Suppressor macrophage (primary cell): ENCODE measurements at places on chromosomes 3 and 15.

DNA sequence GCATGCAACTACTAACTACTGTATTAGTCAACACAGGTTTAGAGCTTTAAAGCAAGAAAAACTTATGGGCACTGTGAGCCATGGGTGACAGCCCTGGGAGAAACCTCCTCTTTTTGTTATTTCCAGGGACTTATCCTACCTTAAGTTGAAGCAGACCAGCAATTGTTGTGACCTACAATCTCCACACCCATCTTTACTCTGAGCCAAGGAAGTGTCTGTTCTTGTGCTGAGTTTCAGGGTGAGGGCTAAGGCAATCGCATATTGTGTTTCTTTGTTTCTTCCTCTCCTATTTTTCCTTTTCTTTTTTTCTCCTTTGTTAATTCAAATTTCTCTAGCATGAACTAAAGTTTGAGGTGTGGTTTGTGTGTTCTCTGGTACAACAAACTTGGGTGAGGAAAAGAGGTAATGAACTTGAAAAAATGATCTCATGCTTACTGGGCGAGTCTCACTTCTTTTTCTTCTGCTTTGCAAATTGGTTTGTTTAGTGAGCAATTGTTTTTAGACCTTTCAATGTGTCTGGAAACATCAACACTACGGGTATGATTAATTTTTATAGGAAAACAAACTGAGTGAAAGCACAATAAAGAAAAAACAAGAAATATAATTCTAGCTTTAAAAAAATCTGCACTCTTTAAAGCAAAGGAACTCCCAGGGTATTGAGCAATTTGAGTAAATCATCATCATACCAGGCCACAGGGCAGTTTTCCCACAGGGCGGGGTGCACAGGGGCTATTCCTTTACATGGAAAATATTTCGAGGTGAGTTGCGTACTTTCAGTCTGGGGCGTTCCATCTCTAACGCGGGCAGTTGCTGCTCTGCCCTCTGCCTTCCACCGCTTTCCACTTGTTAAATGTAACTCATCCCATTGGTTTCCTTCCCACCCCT lies 2.7 kb downstream of the UPK1B start:
- DNase-seq: no peak

- no peak for DNase-seq
Measured at GRCh38 chr15:57432141-57432741, 55.9 kb downstream of the CGNL1 start.

GRCh38 chr3:131110087-131110486 lies 83.4 kb downstream of the NEK11 start:
- no peak for DNase-seq

- DNase-seq: no peak
Measured at GRCh38 chr3:128800241-128801187, 74.5 kb downstream of the RAB7A start.

DNA sequence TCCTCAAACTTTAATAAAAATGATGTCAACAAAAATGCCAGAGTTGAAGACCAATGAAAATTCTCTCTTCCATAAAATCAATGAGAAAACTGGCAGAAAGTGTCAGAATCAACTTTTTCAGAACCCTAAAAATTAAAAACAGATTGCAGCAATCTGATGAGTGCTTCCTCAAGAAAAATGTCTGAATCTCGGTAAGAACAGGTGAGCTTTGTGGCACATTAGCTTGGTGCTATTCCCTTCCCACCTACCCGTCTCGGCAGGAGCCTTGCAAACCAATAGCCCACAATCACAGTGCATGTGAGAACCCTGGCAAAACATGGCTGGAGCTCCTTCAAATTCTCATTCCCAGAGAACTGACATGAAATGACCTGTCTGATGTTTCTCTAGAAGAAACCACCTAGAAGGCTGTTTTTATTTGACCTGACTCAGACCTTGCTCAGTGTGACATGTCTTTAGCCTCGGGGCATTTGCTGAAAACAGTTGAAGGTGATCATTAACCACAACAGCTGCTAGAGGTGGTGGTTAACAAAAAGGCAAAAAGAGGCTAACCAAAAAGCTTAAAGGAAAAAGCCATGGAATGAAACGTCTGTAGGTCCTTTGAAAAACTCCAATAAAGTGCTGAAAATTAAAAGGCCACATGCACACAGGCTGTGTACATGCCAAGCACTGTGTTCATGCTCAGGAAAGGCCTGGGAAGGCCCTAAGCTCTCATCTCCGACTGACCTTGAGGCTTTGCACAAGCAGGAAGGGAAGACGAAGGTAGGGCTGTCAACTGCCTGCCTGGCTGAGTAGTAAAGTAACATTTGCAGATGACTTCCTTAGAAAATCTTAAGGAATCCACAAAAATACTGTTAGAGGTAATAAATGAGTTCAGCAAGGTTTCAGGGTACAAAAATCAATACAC lies 253.0 kb upstream of the NSMCE3 start:
- no peak for DNase-seq

DNA sequence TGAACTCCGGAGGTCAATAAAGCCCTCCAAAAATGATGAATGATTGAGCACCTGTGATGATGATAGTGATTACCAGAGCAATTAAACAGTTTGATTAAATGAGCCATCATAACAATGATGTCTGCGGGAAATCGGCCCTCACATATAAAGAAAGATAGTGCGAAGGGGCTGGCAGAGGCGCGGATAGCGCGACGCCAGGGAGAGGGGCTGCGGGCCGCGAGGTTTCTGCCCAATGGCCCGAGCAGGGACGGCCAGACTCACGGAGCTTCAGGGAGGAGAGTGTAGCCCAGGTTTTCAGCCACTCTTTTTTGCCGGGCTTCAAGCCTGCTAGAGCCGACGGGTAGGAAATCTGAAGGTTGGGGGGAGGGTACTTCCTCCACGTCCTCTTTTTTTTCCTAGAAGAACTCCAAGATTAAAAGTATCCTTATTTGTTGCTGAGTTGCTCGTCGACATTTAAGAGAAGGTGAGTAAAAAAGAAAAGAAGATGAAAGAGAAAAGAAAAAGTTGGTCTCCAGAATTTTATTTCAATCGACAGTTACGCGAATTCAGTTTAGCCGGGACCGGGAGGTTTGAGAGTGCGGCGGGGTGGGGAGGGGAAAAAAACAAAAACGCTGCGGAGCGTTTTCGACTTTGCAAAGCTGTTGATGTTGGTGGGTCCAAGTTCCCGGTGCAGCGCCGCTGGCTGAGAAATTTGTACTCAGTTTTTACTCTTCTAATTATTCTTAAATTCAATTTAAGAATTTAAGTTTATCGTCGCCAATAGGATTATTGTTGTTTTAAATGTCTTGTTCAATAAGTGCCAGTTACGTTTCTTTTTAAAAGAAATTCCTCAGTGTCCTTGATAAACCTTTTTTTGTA lies 2.2 kb upstream of the MEIS2 start:
- DNase-seq: no peak

GRCh38 chr15:39367596-39367995 lies 213.3 kb upstream of the THBS1 start:
- DNase-seq: no peak

DNA sequence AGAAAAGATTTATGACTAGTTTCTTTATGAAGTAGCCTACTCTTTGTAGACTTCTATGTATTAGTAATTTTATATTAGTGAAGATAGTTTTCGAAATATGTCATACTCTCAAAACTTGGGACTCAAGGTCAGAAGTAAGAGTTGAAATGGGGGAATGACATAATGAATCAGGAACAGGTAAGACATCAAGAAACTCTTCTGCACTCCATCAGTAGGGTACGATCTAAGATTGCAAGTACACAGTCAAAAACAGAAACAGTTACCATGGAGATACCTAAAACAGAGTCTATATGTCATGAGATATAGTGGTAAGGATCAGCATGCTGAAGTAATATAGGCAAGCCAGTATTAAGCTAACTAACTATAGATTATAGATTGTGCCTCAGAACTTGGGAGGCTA lies 187.0 kb upstream of the MLF1 start:
- DNase-seq: no peak

DNA sequence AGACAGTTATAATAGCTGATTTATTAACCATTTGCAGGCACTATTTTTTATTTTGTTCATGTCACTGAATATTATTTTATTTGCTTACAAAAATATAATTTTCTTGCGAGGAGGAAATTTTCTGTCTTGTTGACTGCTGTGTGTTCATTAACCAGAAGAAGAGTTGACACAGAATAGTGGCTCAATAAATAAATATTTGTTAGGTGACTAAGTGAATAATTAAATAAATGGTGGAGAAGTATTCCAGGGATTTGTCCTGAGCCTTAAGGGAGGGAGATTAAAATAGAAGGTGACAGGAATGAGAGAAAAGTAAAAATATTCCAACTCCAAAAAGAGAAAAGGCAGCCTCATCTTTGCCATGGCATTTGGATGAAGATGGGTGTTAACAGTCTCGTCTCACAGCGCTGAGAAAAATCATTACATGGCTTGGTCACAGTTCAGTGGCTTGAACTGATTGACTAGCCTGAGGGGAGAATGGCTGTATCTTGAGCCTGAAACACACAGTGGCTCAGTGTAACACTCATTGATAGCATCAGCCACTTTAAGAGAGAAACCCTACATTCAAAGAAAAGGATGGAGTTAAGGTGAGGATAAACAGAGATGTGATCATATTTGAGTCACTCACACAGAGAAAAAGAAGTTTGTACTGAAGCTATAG lies 449.9 kb upstream of the NAALADL2 start:
- no peak for DNase-seq

DNA sequence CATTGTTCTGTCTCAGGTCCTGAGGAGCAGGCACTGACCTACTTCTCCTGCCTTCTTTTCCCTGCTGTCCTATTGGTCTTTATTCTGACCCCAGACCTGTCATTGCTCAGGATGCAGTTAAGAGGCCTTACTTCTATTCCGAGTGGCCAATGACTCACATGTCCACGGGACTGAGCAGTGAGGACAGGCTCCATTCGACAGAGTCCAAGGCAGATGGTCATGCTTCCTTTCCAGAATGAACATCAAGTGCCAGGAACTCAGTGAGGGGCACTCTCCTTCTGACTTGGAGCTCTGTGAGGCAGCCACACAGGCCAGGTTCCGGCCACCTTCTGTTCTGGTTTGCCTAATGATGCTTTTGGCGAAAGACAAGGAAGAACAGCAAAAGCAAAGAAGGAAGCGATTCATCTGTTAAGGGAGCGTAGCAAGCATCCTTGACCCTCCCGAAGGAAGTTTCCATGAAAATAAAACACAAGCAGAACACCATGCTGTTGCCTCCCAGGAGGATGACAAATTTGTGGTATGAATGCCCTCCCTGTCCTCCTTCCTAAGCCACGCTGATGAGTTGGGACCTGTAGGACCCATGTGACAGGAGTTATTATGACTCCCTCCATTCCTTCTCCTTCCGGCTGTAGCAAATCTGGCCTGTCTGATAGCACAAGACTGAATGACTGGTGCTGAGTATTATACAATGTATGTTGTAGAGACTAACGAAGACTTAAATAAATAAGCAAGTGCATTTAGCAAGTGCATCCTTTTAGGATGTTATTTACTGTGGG lies 14.4 kb upstream of the TPRG1 start:
- DNase-seq: no peak

GRCh38 chr3:116059421-116060096 lies 385.7 kb downstream of the LSAMP start:
- no peak for DNase-seq

DNA sequence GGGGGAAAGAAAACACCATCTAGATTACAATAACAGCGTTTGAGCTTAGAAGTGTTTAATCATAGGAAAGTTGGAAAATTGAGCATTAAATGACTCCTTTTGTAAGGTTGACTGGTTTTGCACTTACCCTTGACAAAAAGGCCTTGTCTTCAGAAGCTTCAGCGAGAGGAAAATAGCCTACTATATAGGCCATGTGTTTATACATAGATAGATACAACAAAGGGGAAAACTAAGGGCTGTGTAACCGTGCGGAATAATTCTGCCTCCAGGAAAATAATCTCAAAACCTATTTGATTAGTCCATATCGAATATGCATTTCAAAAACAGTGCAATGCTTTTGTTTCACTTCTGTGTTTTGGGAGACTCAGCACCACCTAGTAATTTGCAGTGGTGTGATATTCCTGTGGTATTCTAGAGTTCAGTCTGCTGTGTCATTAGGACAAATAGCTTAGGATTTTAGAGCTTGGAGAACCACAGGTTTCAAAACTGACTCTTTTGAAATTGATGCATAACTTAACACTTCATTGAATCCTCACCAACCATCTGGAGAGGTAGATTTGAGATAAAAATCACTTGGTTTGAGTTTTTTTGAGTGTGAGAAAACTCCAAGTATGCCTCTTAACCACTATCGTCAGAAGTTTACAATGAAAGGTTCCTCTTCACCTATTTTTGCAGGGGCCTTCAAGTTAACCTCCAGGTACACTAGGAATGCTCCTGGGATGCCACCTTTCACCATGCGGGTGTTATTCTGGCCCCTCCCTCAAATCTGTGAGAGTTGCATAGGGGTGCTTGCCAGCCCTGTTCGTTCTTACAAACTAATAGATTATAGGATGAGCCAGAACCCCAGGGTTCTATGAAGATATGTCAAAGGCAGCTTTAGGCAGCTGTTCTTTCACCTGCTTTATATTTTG lies 1.9 kb downstream of the ARHGAP31 start:
- DNase-seq: peak; percentile 49

- no peak for DNase-seq
Measured at GRCh38 chr3:7793786-7794185, 707.8 kb upstream of the LMCD1 start.

DNA sequence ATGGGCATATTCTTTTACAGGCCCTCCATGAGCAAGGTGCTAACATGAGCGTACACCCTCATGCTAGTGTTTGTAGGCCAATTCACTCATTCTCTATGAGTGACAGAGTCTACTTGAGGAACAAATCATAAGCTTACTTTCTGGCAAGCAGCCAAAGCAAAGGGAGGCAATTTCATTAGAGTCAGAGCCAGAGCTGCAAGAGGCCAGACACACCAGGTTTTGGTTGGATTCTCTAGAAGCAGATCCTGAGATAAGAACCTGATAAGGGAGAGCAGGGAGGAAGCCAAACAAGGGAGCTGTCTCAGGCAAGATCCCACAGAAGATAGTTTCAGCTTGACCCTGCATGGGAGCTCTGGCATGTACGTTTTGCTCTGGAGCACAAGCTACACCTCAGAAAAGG lies 214.1 kb upstream of the CTNNB1 start:
- DNase-seq: peak; percentile 47
